ENCODE measurements at places on chromosomes 2 and 18.

DNA sequence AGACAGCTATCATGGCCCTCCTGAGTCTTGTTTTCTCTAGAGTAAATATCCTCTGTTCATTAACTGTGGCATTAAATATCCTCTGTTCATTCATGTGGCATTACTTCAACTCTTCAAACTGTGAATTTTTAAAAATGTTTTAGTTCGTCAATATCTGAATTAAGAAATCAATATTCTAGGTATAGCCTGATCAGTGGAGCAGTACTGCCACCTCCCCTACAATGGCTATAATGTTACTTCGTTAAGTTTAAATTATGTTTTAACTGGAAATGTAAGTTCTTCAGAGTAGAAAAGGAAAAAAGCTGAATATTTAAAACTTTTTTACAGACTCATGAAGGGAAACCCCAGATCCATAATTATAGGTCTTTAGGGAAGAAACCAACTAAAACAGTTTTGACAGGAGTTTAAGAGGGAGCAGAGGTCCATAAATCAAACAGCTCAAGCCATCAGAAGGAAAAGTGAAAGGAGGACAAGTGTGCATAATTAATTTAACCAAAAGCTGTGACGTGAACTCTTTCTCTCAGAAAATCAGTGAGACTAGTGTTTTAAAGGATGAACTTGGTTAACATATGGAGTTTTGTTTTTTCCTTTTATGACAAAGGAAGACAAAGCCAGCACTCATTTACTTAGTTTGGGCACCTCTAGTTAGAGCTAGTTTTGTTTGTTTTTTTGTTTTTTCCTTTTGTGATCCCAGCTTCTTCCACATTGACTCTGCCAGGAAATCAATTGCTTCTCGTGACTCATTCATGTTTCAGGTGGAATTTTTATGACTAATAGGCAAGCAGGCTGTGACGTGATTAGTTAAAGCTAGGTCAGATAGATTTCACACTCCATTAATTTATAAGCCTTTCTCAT is 44.9 kb downstream of the RBBP8 start:
- no peak for DNase-seq

DNA sequence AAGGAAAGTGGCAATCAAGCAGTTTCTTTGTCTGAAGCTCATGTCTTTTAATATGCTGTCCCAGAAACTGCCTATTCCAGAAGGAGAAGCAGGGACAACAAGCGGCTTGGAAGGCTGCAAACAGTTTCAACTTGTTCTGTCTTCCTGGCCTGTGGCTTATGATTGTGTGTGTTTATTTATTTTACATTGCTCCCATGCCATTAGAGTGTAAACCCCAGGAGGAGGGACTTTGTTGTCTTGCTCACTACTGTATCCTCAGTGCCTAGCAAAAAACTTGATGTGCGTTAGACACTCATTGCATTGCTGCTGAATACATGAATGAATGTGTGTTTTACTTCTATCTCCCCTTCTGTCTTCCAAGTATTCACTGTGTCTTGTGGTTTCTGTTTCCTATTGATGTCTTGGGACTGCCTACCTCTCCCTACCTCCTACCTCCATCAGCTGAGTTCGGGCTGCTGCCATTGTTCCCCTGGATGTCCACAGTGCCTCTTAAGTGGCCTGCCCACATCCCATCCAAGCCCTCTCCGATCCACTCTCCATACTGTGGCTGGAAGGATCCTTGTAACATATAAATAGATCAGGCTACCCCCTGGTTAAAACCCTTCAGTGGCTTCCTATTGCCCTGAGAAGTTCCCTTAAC is 261.4 kb downstream of the DYSF start:
- no peak for DNase-seq

GRCh38 chr2:106960683-106961161 is 74.8 kb upstream of the ST6GAL2 start:
- DNase-seq, result no peak

GRCh38 chr18:62737241-62737873 is 22.0 kb downstream of the PHLPP1 start:
- DNase-seq, result no peak

DNA sequence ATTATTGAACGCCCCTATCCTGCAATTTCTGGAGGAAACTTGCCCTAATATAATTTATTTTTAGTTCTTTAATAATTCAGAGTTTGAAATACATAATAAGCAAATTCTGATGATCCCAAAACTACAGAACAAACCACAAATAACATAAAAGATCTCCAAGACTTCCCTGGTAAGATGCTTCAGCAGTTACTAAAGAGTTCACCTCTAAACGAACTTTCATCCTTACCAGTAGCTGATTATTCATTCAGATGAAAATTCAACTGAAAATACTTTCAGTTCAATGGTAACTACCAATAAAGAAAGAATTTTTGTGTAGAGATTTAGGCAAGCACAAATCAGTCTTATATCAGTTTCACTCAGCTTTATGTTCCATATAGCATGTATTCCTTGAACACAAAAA is 130.1 kb upstream of the MAPRE2 start:
- no peak for DNase-seq

DNA sequence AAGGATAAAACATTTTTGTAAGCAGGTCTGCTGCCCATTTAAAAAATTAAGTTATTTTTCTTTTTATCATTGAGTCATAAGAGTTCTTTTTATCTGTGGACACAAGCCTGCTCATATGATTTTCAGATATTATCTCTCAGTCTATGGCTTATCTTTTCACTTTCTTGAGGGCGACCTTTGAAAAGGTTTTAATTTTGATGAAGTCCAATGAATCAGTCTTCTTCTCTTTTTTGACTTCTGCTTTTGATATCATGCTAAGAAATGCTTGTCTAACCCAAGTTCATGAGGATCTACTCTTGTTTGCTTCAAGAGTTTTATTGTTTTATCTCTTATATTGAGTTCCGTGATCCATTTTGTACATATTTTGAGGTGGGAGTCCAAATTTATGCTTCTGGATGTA is 36.5 kb downstream of the PSMD14 start:
- DNase-seq, result no peak

DNA sequence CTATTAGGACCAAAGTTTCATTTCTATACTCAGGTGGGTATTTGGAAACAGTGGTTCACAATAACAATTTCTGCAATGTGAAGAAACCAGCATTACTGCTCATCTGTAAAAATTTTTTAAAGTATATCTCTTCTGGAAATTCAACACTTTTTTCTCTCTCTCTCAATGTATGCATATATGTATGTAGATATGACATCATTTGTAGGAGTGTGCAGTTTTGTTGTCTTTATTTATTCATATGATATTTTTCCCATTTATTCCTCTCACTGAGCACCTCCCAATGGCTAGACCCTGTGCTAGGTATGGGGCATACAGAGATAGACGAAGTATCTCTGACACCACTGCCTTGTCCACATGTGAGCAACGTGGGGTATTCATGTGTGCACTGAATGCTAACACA is 58.3 kb downstream of the RDH14 start:
- no peak for DNase-seq

GRCh38 chr2:129319422-129319717 is 660.1 kb upstream of the RAB6C start:
- no peak for DNase-seq

DNA sequence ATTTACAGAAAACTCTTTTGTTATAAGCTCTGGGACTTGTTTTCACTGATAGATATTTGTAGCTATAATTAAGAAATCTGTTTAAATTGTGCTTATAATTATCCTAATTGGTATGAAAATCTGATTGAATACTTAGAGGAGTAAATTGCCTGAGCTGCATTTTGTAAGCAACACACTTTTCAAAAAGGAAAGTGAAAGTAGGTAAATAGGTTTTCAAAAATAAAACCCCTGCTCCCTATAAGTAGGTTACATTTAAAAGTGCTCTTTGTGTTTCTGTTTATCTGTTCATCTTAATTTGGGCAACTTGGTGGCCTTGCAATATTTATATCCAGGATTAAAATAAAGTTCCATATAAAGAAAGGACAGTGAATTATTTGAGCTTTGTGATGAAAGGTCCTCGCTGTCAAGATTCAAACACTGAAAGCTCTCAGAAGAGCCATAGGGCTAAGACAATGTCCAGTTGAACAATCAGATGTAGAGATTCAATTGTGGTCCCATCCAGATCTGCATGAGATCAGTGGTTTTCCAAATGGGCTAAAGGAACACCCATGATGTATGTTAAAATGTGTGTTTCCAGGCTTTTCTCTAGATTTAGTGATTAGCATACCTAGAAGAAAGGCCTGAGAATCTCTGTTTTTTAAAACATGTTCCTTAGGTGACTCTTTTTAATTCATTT is 371.6 kb downstream of the RPRM start:
- no peak for DNase-seq

DNA sequence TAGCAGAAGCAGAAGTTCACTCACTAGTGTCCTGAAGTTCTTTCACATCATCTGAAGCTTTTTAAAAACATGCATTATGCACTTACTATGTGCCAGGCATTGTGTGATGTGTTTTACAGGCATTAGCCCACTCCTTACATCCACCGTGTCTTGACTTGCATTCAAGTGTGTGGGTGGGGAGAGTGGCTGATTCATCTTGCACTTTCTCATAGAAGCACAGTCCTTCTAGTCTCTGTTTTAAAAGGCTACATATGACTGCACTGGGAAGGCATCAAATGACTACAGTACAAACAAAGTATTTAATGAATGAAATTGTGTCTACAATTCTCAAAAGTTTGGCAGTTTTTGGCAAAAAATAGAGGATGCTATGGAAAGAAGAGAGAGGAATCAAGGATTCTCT is 21.6 kb upstream of the DSC3 start:
- DNase-seq, result no peak

- no peak for DNase-seq
Measured at GRCh38 chr18:5951515-5952091, 56.3 kb upstream of the TMEM200C start.

DNA sequence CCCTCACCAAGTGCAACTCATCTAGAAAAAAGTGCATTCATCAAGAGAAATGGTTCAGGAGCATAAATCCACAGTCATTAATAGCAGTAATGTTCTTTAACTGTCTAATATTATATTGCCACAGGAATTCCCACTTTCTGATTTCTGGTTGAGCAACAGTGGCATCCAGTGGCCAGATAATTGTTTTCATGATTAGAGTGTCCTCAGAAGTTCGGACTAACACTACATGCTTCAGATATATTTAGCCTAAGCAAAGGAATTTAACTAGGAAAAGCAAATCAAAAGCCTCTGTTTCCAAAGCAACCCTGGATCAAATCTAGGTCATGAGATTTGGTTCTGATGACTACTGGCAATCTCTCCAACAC is 9.8 kb upstream of the ERBB4 start:
- DNase-seq, result no peak

GRCh38 chr2:26951236-26951635 is 19.2 kb upstream of the MAPRE3 start:
- DNase-seq, result no peak

GRCh38 chr18:10420561-10421352 is 33.7 kb upstream of the APCDD1 start:
- DNase-seq, result no peak

GRCh38 chr2:196638765-196639164 is 750 bp upstream of the CCDC150 start:
- no peak for DNase-seq

- no peak for DNase-seq
Measured at GRCh38 chr2:69175790-69176715, 163.1 kb downstream of the ANTXR1 start.

DNA sequence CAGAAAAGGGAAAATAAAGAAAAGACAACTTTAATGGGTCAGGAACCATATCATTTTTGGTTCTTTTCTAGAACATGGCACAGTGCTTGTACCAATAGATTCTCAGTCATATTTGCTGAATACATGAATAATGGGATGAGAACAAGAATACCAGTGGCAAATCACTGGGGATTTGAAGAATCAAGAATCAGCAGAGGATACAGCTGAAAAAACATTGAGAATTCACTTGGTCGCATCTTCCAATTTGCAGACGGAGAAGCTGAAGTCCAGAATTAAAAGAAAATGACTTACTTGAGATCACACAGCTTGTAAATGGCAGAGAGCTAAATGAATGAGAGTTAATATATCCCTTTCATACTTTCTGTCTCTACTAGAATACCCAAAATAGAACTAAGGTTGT is 362.2 kb downstream of the RAD51AP2 start:
- DNase-seq, result no peak

GRCh38 chr2:216880509-216881184 is 20.8 kb upstream of the TNP1 start:
- no peak for DNase-seq

GRCh38 chr18:48837676-48838075 is 113.1 kb downstream of the SMAD7 start:
- DNase-seq, result no peak

DNA sequence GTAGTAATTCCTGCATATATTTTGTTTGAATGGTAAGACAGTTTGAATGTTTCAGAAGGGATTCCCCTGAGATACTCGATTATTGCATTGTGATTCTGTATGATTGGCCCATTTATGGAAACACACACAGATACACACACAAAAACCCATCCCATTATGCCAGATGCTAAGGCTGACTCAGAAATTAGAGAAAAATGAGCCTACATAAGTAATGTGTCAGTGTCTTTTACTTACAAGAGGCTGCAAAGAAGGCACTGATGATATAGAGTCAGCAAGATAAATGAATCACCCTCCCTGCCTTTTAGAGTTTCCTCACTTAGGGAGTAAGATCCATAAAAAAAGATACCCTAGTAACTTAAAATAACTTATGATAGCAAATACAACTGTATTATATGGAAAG is 1481.1 kb upstream of the ACVR2A start:
- DNase-seq, result no peak

GRCh38 chr2:60028849-60029565 is 524.4 kb downstream of the BCL11A start:
- DNase-seq, result no peak

- no peak for DNase-seq
Measured at GRCh38 chr18:59555995-59556659, 141.1 kb downstream of the CCBE1 start.

- no peak for DNase-seq
Measured at GRCh38 chr2:38387887-38388286, 10.8 kb upstream of the ATL2 start.

DNA sequence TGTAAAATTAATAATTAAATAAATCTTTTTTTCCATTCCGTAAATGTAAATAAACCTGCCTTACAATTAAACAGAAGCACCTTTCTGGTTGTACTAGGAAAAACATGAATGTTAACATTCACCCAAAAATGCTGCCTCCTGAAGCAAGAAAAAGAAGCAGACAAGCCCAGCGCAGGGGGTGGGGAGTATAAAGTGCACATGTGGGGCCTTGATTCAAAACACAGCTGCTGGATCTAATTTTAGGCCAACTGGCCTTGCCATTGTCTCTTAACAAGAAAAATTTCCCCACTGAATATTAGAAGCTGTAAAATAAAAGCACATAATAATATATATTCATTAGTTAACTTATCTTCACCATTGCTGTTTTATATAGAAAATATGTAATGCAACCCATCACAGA is 28.3 kb downstream of the TCF4 start:
- DNase-seq, result no peak

- no peak for DNase-seq
Measured at GRCh38 chr2:23791030-23791429, 135.9 kb downstream of the ATAD2B start.

GRCh38 chr18:49655266-49656072 is 93.6 kb downstream of the LIPG start:
- no peak for DNase-seq

- DNase-seq, result no peak
Measured at GRCh38 chr2:138712212-138712979, 67.8 kb downstream of the NXPH2 start.

All from activated T-cell treated with anti-CD3 and anti-CD28 coated beads for 48 hours (primary cell).